Anterior cingulate cortex (tissue), 58 donors: ENCODE measurements at places on chromosomes 7 and 10.

DNA sequence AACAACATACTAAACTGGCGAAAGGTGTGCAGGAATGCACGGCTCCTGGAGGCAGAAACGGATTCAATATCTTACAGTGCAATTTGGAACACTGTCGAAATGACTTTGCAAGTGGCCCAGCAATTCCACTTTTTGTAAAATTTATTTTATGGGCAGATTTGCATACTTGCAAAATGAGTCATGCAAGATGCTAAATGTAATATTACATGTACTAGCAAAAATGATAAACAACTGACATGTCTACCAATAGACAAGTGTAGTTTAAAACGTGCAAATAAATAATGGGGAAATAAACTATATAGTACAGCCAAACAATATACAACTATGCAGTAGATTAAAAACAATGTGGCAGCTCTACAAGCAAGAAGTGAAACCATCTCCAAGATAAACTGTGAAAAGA lies 97.7 kb downstream of the ARHGAP12 start:
- DNase-seq: no peak

DNA sequence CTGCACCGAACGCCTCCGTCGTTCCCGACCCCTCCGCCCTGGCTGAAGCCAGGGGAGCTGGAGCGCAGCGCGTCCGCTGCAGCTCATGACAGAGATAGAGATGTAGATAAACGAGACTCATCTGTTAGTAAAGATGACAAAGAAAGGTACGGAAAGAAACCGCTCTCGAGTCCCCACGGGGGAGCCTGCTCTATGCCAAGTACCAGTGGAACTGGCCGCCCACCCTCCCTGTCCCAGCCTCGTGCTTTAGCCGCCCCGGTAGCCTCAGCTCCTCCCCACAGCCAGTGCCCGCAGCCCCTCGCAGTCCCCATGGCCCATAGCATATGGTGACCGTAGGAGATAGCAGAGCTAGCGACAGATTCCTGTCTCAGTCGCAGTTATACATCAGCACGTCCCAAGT lies 344.7 kb upstream of the GALNT17 start:
- DNase-seq: no peak

DNA sequence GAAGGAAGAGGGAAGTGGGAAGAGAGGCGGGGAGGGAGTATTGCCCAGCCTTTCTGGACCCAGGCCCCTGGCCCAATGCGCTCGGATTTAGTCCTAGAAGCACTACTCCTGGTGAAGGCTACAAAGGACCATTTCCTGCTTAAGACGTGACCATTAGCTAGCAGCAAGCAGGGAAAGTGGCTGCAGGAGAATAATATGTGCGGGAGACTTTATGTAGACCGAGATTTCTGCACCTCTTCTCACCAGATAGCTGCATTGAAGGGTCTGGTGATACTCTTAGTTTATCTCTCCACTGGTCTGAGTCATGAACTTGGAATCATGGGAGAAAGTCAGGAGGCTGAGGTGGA lies 3.1 kb downstream of the VAX1 start:
- no peak for DNase-seq

DNA sequence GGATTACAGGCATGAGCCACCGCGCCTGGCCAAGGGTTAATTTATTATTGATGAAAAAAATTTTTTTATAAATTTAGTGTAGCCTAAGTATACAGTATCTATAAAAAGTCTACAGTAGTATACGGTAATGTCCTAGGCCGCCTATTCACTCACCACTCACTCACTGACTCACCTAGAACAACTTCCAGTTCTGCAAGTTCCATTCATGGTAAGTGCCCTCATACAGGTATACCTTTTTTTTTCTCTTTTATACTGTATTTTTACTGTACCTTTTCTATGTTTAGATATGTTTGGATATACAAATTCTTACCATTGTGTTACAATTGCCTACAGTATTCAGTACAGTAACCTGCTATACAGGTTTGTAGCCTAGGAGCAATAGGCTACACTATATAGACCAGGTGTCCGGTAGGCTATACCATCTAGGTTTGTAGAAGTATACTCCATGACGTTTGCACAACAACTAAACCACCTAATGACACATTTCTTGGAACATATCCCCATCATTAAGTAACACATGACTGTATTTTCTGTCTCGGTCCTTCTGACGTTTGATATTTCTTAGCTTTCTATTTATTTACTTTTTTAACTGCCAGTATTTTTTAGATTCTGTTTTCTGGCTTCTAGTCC lies 23.4 kb downstream of the IRF5 start:
- no peak for DNase-seq

GRCh38 chr7:63070696-63071095 lies 928.0 kb upstream of the ZNF722 start:
- DNase-seq: no peak

DNA sequence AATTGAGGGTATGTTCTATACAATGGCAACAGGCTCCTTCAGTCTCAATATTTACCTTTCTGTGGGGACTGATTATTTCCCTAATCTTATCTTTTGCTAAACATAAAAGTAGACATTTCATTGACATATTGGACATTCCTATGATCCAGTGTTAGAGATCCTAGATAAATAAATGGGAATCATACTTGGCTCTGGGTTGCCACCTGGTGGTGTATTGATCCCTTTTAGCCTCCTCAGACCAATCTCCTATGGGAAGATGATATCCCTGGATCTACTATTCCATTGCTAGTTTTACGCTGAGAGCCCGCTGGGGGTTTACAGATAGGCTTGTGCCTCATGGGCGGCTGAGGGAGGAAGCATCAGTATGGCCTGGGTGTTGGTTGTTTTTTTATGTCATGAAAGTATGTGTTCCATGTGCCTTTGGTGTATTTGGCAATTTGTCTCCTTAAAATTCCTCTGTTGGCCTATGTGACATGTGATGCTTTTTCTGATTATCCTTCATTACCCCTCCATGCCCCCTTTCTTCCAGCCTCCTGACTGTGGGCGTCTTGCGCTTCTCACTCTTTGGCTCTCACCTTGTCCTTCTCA lies 18.8 kb downstream of the CELF2 start:
- no peak for DNase-seq

- no peak for DNase-seq
These were observed 854 bp downstream of the CTBP2 start for GRCh38 chr10:125159486-125159931.

- no peak for DNase-seq
These were observed 10.4 kb downstream of the VCL start for GRCh38 chr10:74008212-74008731.

DNA sequence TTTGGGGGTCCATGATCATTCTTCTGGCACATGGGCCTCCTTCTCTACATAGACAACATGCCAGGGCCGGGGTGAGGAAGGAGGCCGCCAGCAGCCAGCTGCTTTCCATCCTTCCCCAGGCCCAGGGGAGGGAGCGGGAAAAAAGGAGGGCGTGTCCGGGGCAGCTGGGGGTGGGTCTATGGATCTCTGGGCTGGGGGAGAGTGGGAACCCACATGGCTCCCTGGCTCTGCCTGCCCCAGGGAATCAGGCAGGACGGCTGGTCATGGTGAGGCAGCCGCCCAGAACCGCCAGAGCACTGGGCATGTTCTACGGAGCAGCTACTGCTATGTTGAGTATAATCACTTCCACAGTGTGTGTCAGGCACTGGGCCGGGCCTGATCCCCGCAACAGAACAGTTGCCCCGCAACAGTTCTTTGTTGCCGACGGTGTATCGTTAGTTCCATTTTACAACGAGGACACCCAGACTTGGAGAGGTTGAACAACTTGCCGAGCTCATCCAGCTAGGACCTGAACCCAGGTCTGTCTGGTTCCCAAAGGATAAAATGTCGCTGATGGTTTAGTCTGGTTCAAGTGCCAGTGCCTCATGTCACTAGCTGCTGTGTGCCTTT lies 6.4 kb upstream of the IRF5 start:
- DNase-seq: no peak

DNA sequence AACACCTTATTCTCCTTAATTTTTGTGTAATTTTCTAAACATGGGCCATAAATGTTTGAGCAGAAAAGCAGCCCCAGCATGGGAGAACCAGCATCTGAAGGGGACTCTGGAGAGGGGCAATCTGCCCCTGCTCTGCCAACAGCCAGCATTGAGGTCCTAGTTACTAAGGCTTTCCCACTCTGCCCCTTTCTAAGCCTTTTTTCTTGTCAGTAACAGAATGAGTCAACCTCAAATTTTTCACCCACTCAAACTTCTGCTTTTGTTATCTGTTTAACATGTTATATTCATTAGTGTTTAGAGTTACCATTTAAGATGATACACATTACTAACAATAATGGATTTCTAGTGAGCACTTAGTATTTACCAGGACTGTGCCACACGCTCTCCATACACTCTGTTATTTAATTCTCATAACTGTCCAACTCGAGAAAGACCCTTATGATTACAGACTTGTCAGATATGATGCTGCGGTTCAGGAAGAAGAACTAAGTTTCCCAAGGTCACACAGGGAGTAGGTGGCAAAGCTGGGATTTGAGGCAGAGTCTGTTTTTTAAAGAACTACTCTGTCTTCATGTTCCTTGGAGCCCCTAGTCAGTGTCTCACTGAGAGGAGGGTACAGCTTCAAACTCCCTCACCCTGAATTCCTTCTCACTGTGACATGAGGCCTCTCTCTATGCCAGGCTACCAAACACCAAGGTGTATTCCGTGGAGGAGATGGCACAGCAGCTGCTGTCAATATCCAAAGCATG lies 19.9 kb upstream of the GPAM start:
- no peak for DNase-seq

DNA sequence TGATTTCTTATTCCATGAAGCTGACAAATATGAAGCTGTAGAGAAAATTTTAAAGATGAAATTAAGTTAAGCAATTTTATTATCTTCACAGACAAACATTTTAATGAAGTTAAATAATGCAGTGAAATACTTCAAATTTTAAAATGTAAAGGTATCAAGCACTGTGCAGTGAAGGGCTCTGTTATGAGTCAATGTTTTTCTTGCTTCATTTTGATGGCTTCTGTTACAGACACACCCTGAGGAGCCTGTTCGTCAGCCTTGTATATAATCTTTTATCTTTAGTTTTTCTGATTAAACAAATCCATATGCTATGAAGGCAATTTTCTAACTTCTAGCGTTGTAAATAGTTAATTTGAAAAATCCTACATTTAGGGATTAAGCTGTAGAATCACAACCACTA lies 18.5 kb downstream of the VSTM2A start:
- no peak for DNase-seq

GRCh38 chr7:6636741-6637543 lies at the start of gene ZNF316:
Gene ZNF316, plus strand, starts transcription at chr7:6637318. Its CDS starts 5,092 bp downstream, at chr7:6642410.
- DNase-seq: peak; percentile 45

DNA sequence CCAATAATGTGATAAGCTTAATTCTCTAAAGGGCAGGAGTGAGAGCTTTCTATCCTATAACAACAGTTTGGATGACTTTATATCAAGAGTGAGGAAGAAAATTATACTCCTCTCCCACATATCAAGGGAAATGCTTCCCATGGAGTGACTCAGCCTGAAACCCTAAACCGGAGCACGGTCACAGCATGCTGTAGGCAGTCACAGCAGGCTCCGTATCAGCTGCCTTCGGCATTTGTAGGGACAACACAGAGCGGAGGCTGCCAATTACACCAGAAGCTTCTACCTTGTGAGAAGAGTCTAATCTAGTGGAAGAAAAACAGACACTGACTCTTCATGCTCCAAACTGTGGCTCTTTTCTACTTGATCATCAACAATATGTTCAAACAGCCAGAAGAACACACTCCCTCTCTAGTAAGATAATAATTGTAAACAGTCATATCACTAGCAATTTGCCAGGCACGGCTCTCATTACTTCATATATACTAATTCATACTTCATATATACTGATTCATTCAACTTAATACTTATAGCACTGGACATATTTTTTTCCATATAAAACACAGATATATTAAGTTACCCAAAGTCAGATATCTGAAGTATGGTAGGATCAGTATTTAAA lies 65.9 kb downstream of the DGKB start:
- DNase-seq: peak; percentile 13

DNA sequence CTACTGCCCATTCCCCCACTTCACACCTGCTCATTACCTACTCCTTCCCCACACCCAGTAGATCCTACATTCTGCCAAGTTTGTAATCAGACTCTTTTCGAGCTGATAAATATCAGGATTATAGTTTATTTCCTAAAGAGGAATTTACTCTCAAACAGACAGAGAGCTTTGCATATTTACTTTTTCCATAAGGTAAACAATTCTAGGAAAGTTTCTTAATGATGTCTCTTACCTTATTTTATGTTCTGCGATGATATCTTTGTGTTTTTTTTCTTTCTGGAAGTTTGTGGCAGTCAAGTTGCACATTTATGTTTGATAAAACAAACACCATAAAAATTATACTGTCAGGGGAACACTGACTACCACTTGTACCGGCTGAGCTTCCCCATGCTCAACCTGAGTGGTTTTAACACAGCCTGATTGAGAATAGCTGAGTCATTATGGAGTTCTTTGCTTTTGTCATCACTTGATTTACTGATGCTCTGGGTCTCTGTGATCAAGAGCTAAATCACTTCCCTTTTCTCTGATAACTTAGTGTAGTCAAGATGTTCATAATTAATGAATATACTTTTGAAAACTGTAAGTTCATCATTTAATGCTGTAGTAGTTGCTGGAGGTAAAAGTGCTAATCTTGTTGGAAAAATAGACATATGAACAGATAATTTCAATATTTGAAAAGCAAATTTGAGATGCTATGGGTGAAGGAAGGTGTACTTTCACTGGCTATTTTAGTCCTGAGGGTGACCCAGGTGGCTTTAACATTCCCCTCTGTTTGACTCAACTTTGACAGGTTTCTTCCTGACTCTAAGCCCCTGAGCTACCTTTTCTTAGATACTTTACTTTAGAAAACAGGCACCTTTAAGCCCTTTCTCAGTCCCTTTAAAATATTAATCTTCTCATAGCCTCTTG lies 1034.5 kb upstream of the LRRTM3 start:
- no peak for DNase-seq

DNA sequence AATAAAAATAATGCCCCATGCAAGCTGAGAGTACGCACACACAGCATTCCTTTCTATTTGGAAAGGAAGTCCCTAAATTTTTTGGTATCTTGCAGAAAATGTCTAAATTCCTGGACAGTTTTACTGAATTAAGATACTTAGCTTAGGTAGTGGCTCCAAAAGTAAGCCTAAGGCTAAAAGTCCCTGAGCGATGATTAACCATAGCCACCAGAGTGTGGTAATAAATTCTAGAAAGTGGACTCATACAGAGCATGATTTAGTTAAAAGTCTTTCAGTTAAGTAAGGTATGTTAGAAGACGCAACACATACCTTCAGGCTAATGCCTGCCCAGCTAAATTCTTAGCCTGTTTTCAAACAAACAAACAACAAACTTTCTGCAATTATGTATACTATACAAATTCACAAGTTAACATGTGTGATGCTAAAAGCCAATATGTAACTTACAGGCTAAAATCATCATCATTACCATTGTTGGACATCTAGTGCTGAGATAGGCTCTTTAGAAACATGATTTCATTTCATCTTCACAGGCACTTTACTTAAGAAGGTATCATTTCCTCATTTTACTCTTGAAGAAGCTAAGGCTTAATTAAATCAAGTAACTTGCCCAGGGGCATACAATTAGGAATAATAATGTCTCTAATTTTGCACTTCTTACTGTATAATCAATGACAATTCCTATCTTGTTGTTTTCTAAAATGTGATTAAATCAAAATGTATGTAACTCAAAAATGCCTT lies 261.4 kb upstream of the YAE1 start:
- DNase-seq: no peak

- no peak for DNase-seq
These were observed 15.8 kb upstream of the BNIP3 start for GRCh38 chr10:131997366-131998049.
